ENCODE measurements at places on chromosomes 2 and 18.
A peak's percentile ranks its signal among the peaks of the same experiment; 100 is the strongest.

- DNase-seq, result no peak
Observed at GRCh38 chr2:6741229-6741628, 124.5 kb downstream of the CMPK2 start.

- no peak for DNase-seq
Observed at GRCh38 chr2:172806996-172807395, 71.4 kb downstream of the RAPGEF4 start.

GRCh38 chr2:149170156-149170555, 131.7 kb downstream of the LYPD6B start:
- no peak for DNase-seq

DNA sequence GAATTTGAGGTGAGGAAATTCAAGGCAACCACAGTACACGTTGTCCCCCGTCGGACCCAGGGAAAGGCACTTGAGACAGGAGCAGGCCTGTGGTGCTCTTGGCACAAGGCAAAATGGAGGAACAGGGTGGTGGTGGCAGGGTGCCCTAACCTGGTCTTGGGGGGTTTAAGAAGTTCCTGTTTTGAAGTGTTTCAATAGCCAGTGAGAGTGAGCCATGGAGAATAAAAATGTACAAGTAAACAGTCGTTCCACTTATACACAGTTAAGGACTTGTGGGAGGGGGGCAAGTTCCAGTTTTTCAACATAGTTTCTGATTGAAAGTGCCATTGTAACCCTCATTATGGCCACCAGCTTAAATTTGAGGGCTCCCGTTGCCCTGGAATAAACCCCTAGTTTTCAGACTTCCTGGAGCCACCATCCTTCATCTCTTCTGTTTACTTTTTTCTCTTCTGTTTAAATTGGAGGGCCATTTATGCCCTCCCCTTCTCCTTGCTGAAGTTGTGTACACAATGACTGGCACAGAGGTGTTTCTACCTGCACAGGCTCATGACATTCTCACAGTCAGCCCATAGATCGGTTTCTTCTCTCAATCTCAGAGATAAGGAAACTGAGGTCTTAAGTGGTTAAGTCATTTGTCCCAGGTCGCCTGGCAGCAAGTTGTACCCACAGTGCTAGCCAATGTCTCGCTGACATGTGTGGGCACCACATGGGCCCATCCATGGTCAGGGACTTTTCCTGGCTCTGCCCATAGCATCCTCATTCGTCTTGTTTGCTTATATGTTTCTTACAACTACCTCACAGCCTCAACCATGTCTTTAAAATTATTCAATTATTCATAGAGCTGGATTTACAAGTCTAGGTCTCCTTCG, 66.0 kb upstream of the ST3GAL5 start:
- DNase-seq, result no peak

DNA sequence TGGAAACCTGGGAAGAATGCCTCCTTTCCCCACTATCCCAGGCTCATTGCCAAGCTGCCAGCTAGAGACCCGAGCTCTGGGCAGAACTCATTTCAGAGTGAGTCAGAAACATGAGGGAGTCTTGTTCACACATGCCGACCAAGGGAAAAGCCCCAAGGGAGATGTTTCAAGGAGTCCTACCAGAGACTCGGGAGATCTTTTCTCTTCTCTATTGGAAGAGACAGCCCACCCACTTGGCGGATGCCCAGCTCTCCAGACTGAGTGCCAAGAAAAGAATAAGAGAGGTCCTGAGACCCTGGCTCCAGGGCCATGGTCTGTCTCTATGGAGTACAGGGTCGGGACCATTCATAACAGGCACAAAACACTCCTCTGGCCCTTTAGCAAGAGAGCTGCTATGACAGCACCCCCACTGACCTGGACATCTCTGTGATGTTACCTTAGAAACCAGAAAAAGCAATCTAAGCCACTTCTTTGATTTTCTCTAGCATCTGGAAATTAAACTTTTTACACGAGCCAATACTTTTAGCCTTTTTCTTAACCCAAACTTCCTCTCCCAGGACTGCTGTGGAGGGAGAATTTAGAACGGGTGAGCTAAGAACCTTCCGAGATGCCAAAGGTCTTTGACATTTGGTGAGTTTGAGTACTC, 18.5 kb upstream of the IGFBP5 start:
- peak; percentile 73 for DNase-seq

- DNase-seq, result no peak
Observed at GRCh38 chr18:35467624-35468016, 30.1 kb downstream of the INO80C start.

DNA sequence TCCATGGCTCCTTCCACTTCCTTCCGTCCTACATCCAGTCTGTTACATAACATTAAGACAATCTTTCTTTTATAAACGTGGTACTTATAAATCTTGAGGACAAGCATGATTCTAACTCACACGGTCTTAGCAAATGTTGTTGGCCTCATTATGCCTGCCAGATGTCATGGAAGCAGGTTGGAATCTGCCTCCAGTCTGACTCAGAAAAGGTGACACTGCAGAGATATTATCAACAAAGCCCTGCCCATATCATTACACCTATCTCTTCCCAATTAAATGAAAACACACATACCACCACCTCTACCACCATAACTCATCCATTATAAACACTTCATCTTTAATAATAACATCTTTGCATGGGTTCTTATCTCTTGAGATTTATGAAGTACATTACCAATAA, 334.7 kb upstream of the CHAC2 start:
- no peak for DNase-seq

GRCh38 chr2:27823135-27823534, 51.6 kb downstream of the MRPL33 start:
- DNase-seq, result no peak

DNA sequence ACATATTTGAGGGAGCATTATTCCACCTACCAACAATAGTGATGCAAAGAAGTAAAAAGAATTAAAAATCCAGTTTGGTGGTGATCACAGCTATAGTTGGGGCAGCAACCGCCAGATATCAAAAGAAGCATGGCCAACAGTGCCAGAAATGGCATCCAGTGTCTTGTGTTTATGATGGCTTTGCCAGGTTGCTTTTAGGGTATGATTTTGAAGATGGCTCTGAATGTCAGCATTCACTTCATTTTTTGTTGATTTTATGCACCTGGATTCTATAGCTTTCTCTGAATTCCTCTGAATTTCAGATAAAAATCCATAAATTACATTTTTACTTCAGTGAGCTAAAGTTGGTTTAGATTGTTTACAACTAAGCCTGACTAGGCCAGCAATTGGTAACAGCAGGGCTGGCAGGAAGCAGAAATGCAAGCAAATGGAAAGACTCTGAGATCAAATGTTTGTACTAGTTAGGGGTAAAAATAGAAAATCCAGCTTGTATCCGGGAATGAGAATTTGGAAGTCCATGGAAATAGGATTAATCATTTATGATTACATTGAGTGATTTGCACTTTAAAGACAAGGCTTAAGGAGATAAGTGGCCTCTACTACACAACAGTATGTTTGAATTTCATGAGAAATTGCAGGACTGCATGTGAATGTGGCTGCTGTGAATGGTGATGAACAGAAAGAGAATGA, 40.4 kb downstream of the COL3A1 start:
- DNase-seq, result no peak

GRCh38 chr18:26135548-26135947, 1.9 kb downstream of the PSMA8 start:
- DNase-seq, result no peak

DNA sequence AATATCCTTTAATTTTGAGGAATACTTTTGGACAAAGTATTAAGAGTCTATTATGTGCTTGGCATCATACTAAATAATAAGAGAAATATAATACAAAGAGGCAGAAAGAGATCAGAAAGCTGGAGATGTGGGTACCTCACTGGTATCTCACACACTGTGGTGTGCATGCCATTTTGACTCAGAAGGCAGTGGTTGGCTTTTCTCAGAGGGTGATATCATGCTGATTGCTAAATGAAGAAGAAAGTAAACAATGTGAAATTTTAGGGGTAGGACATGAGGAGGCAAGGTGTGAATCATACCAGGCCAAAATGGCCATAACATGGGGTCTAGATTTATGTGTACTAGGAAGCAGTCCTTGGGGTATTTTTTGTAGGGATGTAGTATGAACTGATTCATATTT, 16.6 kb upstream of the SPOPL start:
- DNase-seq, result no peak

DNA sequence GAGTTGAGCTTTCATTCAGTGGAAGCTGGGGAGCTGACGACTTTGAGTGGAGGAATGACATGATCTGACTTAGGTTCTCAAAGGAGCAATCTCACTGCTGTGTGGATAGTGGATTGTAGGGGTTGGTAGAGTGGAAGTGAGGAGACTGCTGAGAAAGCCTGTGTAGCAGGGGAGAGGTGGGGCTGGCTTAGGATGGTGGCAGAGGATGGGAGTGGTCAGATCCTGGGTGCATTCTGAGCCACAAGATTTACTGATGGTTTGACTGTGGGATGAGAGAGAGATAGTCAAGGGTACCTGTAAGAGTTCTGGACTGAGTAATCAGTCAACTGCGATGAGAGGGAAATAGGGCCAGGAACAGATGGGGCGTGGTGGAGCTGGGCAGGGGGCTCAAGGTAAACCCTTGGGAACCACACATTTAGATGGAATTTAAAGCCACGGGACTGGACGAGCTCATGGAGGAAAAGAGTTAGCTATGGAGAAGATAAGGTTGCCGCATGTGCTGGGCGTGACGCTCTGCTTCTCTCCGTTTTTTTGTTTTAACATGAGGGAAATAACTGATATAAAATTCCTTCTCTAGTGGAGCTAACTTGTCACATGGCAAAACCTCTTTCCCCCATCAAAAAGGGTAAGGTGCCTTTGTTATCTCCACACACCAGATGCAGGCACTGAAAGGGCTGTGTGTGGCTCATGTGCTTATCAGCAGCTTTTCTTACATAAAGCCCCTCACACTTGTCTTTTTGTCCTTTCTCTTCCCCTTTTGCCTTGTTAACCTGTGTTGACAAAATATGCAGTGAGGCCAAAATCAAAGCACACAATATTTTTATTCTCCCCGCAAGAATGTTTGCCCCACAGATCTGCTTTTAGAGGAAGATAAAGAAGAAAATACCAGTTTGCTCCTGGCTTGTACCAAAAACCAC, 379.8 kb downstream of the TSN start:
- no peak for DNase-seq

DNA sequence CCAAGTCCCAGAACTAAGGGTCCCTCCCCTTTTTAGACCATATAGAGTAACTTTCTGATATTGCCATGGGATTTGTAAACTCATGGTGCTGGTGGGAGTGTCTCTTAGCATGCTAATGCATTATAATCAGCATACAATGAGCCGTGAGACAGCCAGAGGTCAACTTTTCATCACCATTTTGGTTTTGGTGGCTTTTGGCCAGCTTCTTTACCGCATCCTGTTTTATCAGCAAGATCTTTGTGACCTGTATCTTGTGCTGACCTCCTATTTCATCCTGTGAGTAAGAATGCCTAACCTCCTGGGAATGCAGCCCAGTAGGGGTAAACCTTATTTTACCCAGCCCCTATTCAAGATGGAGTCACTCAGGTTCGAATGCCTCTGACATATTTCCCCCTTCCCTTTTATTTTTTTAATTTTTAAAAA, 148.2 kb downstream of the PHLPP1 start:
- DNase-seq, result no peak

DNA sequence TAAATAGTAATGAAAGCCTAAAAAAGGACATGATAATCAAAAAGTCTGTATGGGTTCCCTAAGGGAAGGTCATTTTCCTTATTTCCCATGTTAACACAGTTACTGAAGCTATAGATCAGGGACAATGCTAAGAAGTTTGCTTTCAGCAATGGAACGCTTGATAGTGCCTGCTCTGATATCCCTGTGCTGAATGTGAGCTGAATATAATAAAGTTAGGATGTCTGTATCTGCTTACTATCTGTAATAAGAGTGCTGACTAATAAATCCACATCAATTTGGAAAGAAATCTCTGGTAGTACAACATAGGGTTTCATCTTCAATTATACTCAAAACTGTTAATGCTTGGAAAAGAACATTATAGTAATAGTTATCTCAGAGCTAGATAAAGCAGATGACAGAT, 25.8 kb downstream of the TTC21B start:
- no peak for DNase-seq

DNA sequence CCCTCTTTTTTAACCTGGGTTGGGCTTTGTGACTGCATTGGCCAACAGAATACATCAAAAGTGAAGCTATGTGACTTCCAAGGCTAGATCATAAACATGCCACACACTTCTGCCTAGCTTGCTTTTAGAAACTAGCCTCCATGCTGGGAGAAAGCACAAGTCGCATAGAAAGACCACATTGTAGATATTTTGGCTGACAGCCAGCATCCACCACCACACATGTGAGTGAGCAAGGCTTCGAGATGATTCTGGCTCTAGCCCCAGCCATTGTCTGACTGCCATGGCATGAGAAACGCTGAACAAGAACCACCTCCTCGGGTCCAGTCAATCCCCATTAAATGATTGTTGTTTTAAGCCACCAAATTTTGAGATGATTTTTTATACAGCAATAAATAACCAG, 66.8 kb upstream of the STPG4 start:
- DNase-seq, result no peak

DNA sequence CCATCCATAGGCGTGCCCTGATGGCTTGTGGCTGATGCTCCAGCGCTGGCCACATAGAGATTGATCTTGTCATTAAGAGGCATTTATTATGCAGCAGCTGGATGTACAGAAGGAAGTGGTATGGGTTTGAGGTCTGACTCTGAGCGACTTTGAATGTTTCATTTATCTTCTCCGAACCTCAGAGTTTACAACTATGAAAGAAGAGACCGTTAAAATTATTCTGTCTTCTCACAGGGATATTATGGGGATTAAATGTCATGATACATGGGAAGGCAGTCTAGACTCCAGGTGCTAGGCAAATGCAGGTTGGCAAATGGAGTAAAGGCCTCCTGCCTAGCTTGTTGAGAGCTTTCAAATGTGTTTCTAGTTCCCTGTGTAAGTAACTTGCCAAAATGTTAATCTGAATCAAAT, 30.3 kb downstream of the MOGAT1 start:
- no peak for DNase-seq

DNA sequence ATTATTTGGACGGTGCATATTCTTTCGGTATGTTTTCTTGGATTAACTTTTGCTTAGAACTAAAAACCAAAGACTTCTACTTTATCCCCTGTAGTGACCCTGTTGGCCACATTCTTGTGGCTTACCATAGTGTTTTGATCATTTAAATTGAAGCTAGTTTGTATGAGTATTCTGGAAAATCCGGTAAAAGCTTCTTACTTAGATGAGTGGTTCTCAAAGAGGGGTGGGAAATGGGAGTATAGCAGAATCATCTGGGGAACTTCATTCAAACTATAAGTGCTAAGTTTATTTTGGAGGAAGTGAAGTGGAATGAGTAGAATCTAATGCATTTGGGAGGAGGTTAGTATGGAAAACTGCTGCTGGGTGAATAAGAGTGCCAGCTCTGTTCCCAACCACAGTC, 3.8 kb downstream of the PPP1CB start:
- no peak for DNase-seq

DNA sequence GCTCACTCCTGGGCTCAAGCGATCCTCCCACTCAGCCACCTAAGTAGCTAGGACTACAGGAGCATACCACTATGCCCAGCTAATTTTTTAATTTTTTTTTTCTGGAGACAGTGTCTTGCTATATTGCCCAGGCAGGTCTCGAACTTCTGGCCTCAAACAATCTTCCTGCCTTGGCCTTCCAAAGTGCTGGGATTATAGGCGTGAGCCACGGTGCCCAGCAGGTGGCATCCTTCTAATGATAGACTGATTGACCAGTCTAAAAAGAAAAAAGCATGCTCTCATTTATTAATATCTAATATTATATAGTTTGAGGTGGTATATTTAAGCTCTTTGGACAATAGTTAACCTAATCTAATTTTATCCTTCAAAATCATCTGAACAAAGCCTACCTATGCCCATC, 198.6 kb downstream of the CAMKMT start:
- peak; percentile 47 for DNase-seq

GRCh38 chr2:133197156-133197555, 371.1 kb downstream of the NCKAP5 start:
- no peak for DNase-seq

Measured in left ventricle myocardium superior (tissue), 1 donor.